ENCODE measurements at places on chromosomes 3 and 15.
A peak's percentile ranks its signal among the peaks of the same experiment; 100 is the strongest.

GRCh38 chr3:13474776-13475303 lies 5.3 kb upstream of the HDAC11 start:
- no peak for DNase-seq

DNA sequence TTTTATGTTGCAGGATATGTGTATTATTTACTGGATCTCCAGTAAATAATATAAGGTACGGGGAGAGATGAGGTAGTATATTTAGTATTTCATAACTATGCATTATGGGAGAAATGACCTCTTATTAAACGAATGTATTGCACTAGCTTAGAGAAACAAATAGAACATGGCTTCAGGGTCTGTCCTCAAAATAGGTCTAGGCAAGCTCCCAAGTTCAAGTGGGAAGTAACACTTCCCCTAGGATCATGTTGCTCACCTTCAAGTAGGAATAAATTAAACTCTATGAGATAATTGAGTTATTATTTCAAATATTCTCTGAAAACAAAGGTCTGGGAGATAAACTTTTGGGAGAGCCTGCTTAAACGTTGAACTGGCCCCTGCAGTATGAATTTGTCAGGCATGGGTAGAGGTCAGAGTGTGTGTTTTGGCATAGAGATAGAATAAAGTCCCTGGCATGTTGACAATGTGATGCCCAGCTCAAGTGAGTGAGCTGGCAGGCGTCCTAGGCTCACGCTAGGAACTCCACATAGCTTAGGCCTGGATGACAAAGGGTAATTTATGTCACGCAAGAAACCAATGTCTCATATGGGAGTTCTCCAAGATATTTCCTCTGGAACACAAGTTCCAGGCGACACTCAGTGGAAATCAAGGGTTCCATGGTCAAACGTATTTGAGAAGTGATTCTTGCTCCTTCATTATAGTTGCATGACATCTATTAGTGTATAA lies 236.8 kb downstream of the CACNA2D3 start:
- DNase-seq, result no peak

GRCh38 chr3:184786280-184786941 lies 25.6 kb upstream of the VPS8 start:
- DNase-seq, result peak; percentile 70

GRCh38 chr3:148459931-148460513 lies 237.7 kb upstream of the AGTR1 start:
- peak; percentile 27 for DNase-seq

GRCh38 chr3:12897381-12898289 lies 56.3 kb upstream of the RPL32 start:
- no peak for DNase-seq
